ENCODE measurements at places on chromosomes 3 and 15.
A peak's percentile ranks its signal among the peaks of the same experiment; 100 is the strongest.

DNA sequence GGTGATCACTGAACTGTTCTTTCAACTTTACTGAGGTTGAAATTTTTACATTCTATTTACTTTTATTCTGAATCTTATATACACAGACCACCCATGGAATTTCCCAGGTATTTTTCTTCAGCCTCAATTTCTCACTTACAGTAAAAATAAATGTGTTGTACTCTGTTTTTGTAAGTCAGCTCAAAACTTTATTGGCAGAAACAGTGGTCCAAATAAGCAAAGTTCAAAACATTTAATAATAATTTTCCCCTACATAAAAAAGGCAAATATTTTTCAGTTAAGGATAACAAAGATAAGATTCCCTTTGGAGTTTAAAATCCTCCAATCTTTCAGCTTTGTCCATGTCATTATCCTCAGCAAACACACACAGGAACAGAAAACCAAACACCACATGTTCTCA is 738.0 kb downstream of the FHIT start:
- no peak for DNase-seq

GRCh38 chr3:150129166-150129565 is 158.5 kb upstream of the PFN2 start:
- no peak for DNase-seq

- no peak for DNase-seq
Observed at GRCh38 chr3:167918686-167919085, 177.0 kb downstream of the GOLIM4 start.

DNA sequence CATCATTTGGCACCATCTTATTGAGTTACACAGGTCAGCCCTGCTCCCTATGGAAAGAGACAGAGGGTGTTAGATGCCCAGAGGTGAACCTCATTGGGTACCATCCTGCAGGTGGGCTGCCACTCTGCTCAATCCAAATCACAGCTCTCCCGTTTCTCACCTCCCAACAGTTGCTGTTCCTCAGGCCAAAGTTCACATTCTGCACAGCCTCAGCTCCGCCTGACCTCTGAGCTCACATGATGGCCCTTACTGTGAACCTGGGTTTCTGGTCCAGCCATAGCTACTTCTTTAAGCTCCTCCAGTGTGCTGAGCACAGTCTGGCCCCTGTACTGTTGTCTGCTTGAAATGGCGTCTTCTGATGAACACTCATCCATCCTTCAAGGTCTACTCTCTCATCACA is 47.8 kb downstream of the BTD start:
- DNase-seq, result no peak

DNA sequence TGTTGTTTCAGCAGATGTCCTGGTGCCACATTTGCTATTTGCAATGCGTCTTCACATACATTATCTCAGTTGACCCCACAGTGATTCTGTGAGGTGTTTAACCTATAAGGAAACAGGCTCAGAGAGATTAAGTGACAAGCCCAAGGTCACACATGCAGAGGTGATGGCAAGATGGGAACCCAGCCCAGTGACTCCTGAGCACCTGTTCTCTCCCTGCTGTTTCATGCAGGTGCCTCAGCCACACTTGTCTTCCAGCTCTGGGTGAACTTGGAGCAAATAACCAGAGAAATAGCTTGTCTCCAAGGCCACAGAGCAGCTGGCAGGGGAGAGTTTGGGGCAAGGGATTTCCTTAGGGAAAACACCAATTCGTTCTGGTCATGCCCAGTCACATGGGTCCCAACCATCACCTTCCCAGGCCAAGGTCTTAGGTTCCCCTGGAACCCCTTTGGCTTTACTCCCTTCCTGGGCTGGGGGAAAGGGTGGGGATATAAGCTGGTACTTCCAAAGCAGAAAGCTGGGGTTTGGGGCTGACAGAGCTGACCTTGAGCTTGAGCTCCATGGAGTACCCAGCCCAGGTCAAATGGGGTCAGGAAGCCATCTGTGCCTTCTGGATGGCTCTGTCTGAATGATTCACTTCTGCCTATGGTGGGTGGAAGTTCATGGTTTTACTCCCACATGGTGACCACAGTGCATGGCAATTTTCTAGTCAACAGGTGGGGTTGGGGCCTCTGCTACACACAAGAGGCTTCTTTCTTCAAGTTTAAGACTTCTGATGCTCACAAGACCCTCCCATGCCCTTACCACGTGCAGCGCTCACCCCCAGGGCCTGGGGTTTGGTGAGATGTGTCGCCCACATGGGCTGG is 22.4 kb downstream of the LIPC start:
- DNase-seq, result peak; percentile 84

DNA sequence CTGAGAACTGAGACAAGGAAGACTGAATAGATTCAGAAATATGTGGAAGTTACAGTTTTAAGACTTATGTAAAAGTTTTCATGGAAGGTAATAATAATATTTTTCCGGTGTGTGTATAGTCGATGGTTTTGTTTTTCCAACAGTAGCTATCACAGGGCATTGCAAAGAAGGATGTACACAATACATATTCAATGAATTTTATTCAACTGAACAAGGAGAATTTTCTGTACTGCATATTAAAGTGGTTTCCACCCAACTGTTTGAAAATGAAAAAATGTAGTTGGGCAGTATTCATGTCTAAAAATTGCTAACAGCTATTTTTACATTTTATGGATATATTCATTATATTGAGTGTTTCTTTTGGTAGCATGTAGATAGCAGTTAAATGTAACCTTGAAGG is 350.3 kb upstream of the ATP10A start:
- DNase-seq, result no peak

DNA sequence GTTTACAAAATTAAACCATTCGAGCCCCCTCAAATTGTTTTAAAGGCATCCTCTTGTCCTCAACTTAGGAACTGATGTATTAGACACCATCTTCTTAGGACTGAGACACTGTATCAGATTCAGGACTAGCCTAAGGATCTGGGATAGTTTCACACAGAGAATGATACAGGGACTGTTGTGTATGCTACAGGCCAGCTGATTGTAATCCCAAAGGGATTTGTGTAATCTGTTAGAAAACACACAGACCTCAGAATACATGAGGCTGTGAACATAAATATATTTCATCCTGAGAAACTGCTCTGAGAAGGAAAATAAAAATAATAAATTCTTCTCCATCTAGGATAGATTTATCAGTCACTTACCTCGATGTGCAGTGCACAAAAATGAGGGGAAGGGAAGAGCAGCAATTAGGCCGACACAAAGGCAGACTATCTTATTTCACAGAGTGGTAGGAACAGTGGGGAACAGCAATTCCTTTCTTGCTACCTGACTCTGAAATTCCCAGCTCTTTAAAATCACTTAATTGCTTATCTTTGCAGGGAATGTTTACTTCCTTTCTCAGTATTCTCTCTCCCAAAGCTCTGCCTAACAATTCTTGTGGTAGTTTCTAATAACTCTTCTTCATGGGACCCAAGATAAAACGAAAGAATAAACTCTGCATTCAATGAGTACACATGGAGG is 322.5 kb downstream of the MAGI1 start:
- no peak for DNase-seq

DNA sequence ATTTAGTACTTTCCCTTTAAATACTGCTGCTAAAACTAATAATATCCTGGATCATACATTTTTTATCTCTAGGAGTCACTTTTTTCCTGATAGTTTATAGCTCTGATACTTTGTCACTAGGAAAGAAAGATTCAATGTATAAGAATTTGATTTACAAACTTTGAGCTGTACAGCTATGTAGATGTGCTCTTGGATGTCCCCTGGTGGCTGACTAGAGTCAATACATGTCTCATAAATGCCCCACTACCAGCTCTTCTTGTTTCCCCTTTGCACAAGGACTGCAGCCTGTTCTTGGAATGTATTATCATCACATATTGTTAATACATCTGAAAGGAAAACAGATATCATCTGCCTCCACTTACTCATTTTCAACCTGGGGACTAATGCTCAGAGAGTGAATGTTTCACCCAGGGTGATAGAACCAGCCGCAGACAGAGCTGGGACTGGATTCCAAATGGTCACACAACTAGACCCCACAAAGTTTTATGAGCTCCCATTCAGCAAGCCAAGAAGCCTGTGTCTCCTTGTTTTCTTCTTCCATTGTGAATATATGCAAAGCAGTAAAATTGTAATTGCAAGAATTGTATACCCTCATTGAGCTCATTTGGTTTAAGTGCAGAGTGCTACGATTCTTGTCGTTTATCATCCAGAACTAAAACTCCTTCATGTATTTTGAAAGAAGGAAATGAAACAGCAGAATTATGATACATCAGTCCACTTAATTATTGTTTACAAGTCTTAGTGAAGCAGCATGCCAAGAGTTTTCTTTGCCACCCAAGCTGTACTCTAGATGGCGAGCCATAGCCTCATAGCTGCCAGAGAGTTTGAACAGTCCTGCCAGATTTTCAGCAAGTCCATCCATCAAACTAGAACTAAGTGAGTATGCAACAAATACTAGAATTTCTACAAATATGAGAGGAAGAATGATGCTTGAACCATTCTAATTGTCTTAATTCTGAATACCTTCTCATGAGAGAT is 261.6 kb upstream of the LMCD1 start:
- DNase-seq, result no peak

DNA sequence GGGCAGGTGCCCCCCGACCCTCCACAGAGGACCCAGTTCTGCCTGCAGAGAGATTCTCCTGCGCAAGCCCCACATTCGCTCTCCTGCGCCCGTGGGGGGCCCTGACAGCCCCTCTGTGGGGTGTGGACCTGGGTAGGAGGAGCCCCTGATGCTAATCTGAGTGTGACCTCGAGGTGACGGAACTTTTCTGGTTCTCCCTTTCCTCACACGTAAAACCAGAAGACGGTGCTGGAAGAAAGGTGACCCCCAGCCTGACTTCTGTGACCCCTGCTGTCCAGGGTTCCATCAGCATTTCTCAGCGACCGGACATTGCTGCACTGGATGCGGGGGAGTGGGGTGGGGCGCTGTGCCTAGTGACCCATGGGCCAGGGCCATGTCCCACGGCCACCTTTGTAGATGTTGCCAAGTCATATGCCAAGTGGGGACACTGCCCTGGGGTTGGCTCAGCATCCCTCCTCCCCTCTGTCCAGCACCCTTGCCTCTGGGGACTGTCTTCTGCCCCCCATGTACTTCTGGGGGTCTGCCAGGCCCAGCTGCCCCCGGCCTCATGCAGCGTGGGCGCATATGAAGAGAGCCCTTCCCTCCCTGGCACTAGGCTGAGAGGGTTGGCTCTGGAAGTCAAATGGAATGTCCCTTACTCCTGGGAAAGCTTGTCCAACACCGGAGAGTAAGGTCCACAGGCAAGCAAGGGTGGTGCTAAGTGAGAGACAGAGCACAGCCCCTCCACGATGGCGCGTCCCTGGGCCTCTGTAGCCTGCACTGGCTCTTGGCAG is 129.1 kb upstream of the MEF2A start:
- DNase-seq, result no peak

- no peak for DNase-seq
Observed at GRCh38 chr15:87416591-87417257, 839.8 kb downstream of the NTRK3 start.

DNA sequence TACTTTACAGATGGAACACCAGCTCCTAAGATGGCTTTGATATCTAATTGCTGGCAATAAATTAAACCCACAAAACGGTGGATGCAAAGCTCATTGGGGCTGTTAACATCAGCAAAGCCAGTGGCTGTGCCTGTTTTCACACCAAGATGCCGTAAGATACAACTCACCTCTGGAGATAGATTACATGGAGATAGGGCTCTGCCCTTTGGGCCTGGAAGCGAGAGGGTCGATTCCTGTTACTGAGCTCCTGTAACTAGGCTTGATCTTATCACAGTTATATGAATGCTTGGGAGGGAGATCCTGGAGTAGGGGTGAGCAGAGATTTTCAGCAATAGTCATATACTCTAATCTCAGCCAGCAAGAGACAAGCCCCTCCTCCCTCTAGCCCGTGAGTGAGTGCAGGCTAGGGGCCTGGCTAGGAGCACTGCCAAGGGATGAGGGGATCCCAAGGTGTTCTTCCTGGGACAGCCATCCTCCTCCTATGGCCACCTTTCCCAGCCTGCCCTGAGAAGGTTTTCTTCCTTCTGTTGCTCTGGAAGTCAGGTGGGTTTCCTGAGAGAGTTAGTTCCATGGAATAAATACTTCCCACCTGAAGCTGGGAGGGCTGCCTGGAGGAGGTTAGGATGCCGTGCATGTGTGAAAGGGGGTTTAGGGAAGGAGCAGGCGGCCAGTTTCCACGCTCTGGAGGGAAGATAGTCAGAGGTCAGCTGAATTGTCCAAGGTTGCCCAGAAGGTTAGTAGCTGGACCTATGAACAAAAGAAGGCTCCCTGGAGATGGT is 18.1 kb upstream of the DOCK3 start:
- no peak for DNase-seq

DNA sequence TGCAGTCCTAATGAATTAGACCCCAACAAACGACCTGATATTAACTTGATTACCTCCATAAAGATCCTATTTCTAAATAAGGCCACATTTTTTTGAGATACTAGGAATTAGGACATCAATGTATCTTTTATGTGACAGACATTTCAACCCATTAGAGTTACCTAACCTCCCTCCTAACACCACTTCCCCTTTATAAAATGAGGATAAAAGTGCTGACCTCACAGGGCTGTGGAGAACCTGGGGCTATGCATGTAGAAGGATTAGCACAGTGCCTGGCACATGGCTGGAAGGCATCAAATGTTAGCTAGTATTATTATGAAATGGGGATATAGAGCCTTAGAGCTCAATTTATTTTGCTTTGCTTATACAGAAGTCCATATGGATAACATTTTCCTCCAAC is 53.5 kb upstream of the LRRN1 start:
- DNase-seq, result no peak

- DNase-seq, result no peak
Observed at GRCh38 chr15:90808517-90809235, 59.7 kb upstream of the FURIN start.

DNA sequence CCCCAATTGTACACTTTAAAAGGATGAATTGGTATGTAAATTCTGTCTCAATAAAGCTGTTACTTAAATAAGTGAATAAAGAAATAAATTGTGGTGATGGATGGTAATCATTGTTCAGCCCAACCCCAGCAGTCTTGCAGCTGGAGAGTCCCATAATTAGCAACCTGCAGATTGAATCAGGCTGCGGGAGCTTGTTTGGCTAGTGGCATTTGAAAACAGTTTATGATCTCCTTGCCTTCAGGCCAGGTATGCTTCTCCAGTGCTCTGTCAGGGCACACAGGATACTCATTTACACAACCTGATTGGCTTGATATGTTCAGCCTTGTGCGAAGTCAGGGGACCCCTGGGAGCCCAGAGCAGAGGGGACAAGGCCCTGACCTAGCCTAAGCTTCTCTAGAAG is 16.5 kb upstream of the TSEN2 start:
- DNase-seq, result no peak

DNA sequence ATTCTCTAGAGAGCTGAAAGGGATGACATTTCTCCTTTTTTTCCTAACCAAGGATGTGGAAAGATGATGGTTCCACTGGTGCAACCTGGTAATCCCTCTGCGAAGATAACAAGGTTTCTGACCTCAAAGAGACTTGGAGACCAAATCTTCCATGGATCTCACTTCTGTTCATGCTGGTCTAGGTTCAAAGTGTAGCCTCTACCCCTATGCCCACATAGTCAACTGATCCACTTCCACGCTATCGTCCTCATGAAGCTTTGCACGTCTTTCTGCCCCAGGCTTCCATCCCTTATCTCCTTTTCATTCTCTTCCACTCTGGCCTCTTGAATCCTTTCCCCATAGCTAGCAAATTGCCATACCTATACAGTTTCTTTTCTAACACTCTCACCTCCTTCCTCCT is 8.8 kb upstream of the MED12L start:
- no peak for DNase-seq

- no peak for DNase-seq
Observed at GRCh38 chr15:69897471-69898237, 200.1 kb downstream of the TLE3 start.
